ENCODE measurements at places on chromosomes 3 and 15.

DNA sequence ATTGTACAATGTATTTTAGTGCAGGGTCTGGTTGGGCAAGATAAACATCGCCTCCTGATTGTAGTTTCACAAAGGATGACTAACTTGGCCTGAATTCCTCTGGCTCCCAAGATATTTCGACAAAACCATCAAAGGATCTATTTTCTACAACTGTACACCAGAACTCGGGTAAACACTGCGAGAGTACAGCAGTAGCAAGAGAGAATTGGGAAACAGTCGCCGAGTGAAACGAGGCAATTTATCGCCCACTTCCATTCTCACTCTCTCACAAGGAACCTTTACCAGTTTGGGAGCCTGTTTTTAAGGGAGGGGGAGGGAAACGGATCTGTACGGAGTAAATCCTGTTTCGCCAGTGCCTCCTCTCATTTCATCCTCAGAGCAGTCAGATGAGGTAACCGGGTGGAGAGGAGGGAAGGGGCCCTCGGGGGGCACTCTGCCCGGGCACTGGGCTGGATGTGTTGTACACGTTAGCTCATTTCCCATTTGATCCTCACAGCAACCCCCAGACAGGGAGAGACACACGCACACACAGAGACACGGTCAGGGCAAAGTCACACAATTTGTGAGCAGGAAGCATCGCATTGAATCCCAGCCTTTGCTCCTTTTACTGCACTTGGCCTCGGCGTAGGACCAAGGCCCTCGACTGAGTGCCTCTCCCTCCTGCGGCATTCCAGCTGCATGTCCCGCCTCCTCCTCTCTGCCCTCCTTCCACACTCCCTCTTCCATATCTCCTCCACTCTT, 120.1 kb downstream of the LIPC start:
- DNase-seq: peak; percentile 85

GRCh38 chr15:55669270-55669669, 73.7 kb downstream of the PRTG start:
- no peak for DNase-seq

GRCh38 chr15:62472616-62473299, 307.7 kb upstream of the C2CD4B start:
- peak; percentile 82 for DNase-seq

DNA sequence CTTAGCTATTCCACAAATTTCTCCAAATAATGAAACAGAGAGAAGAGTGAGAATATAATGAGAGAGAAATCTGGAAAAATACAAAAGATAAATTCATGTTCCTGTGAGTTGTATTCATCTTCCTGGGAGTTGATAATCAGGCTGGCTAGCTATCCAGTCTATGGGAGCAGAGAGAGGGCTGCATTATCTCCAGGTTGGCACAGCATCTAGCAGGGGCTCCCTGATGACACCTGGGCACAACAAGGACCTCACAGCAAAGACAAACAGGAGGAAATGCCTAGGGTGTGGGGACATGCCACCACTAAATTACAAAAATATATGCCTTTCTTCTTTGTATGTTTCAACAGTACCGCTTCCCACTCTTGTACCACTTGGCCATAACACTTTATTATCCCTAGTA, 1.9 kb downstream of the EHD4 start:
- no peak for DNase-seq

DNA sequence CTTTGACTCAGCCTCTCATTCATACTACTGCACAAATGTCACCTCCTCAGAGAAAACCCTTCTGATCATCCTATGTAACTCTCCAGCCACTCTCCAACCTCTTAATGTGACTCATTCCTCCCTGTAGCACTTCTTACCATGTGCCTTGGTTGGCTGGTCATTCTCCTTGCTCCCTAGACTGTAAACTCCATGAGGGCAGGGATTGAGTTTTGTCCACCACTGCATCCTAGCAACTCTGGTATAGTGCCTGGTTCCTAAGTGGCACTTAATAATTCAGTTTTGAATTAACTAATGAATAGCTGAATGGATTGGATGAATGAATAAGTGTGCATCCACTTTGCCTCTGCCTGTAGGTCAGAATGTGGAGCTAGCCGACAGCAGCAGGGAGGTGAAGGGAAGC, 202.5 kb upstream of the HES1 start:
- DNase-seq: no peak

DNA sequence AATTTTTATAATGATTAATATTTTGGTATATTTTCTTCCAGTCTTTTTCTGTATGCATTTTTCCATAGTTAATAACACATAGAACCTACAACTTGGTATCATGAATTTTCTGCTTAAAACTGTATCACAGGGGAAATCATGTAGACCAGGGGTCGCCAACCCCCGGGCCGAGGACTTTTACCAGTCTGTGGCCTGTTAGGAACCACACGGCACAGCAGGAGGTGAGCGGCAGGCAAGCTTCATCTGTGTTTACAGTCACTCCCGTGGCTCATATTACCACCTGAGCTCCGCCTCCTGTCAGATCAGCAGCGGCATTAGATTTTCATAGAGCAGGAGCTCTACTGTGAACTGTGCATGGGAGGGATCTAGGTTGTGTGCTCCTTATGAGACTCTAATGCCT, 54.7 kb downstream of the RPL22L1 start:
- peak; percentile 34 for DNase-seq

- no peak for DNase-seq
Measured at GRCh38 chr3:72077473-72078259, 292.7 kb upstream of the PROK2 start.

DNA sequence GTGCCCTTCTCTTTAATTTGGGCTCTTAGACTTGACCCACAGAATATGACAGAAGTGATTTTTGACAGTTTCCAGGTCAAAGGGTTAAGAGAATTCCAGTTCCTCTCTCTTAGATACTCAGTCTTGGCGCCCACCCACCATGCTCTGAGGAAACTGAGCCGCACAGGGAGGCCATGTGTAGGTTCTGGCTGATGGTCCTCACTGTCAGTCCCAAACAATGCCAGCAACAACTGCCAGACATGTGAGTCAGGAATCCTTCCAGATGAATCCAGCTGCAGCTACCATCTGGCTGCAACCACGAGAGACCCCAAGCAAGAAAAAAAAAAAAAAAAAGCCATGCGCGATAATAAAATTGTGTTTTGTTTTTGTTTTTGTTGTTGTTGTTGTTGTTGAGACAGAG, 326.6 kb downstream of the MAGI1 start:
- no peak for DNase-seq

DNA sequence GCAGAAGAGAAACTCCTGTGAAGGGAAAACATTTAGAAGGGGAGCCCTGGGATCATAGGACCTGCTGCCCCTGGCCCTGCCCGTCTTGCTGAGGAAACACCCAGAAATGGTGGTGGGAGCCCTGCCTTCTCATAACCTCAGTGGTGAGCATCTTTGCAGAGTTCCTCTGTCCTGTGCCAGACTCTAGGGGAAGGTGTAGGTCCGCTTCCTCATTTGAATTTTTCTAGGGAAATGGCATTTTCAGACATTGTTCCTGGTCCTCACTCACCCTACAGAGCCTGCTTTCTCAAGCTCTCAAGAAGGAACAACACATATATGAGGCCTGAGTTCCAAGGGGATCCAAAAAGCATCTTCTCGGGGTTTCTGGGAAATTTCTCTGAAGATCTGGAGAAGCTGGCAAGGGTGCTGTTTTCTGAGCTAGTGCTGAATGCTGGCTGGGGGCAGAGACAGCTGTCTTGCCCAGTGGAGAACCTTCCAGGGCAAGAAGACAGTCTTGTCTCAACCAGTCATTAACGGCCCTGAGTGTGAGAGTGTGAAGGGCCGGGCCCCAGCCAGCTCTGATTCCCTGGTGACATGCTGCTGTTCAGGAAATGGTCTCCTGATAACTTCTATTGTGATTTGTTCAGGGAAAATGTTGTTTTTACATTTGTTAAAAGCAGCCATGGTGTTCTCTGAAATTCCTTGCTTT, 283.1 kb upstream of the LRRFIP2 start:
- DNase-seq: no peak

DNA sequence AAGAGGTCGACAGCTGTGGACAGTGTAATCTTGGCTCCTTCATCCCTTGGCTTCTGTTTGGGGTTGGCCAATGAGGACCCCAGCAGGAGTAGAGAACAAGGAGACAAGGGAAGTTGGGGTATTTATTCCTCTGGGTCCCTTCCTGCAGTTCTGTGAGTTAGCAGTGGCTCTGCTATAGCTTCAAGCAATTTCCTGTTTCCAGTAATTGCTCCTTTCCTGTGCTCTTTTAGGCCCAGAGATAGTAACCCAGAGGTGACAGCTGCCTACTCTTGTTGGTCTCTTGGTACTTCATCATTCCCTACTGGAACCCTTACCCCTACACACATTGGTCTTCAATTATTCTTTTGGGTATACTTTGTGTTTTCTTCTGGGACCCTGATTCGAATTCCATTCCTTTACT, 92.9 kb downstream of the NR1D2 start:
- DNase-seq: no peak

DNA sequence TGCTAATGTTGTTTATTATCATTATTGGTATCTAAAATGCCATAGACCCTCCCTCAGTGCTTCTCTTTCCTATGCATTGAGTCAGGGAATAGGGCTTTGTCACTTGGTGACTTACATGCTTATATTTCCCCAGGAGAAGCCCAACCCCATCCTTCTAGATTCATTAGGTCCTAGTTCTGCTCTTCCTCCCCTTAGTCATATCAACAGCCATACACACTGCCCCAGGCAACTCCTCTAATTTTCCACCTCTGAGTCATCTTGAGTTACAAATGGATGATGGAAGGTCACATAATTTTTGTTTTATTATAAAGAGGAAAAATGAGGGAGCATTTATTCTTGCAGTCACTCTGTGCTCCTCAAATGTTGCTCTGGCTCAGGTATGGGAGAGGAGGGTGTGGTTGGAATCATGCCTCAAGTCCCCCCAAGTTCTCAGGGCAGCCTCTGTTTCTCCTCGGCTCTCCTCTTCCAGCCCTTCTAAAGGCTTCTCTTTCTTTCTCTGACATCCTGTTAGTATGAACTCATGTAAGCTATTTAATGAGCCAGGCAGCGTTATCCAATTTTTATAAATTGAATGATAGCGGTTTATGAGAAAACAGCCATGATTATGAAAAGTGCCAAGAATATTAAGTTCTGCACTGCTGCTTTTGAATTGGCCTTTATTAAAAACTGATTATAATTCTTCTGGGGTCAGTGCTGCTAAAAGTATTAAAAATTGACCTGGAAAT, 45.6 kb upstream of the FSTL1 start:
- DNase-seq: peak; percentile 66

DNA sequence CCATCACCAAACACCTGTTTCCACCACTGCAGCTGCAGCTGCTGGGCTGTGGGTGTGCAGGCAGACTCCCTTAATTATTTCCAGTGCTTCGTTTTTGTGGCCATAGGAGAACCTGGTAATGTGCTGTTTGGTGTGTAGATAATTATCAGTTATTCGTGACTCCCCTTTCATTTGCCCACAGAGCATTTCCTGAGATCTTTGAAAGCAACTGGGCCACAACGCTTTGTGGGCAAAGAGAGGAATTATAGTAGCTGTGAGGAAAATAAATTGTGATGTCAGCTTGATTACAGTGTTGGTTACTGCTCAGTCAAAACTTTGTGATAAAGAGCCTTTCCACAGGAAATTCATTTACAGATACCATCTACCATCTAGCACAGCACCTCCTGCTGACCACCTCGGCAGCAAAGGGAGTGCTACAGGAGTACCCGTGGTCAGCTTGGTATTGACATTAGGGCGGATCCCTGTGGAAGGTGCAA, 193.3 kb upstream of the SLCO3A1 start:
- DNase-seq: no peak

DNA sequence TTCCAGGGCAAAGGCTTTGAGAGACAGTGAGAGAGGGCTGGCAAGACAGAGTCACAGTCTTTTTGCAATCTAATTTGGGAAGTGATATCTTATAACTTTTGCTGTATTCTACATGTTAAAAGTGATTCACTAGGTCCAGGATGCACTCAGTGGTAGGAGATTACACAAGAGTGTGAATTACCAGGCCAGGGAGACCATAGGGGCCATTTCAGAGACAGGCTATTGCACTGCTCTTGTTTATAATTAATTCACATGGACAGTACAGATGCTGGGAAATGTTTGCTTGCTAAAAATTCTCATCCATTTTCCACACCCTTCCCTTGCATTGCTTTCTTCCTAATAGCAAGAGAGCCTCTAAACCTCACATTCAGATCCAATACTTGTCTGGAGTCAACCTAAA, 22.6 kb upstream of the POMGNT2 start:
- DNase-seq: no peak

- no peak for DNase-seq
Measured at GRCh38 chr3:9615003-9615628, 34.2 kb upstream of the MTMR14 start.

DNA sequence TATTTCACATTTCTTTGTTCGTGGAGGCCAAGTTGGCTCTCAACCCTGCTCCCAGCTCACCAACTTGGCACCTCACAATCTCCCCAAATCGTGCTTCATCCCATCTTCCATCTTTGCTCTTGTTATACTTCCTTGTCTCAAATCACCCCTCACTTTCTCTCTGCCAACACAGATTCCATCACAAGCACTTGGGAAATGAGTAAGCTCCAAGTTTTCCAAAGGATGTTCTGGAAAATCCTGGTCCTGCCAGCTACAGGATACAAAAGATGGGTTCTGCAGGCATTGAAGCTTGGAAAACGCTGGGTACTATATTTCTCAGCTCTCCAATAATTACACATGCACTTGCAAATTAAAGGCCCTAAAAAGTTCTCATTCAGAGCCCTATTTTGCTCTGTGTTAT, 4.1 kb upstream of the TM4SF4 start:
- DNase-seq: no peak

GRCh38 chr3:172951511-172951910, 189.5 kb downstream of the SPATA16 start:
- no peak for DNase-seq

DNA sequence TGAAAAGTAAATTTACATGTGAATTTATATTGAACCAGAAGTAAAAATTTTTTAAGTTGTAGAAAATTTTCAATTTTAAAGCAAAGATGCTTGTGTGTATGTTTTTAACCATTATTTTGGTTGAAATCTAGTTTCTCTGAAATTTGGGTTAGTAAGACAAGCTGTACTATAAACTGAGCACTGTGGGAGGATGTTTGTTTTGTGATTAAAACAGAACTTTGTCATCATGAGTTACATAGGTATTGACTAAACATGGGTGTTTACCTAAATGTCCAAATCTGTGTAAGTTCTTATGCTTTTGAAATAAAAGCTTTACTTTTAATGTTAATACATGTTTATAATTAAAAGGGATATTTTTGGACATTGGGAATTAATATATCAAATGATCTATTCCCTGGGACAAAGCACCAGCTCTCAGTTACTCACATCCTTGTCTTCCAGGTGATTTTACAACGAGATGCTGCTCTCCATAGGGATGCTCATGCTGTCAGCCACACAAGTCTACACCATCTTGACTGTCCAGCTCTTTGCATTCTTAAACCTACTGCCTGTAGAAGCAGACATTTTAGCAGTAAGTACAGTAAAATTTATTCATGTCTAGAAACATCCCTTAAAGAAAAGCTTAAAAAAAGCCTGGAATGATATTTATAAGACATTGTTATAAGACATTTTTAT, 32.7 kb downstream of the RNF13 start:
- no peak for DNase-seq

DNA sequence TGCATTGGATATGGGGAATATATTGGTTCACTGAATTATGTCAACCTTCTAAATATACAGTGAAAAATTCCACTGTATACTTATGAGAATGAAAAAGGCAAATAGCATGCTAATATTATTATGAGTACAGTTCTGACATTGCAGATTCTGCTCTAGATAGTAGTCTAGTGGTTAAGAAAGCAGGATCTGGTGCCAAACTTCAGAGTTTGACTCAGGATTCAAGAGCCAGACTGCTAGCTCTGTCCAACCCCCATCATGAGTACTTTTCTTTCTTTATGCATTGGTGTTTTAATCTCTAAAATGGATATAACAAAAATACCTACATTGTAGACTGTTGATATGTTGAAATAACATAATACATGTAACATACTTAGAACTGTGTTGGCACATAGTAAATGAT, 57.3 kb upstream of the PLSCR4 start:
- no peak for DNase-seq

Data from trophoblast cell (in vitro differentiated cells and primary cell).